ENCODE measurements at places on chromosomes 4 and X. TPM values are rescaled to one million over a fixed set of nuclear protein-coding genes. Genes with fewer than 3 reads are reported as not detected.

SLC9A7 gene
- 72.7 TPM for total RNA-seq

NAA11 gene
- total RNA-seq = not detected

SETD7 gene
- 72.2 TPM for total RNA-seq

HTR2C gene
- total RNA-seq = not detected

TMLHE gene
- total RNA-seq = 18.9 TPM

ADH6 gene
- not detected for total RNA-seq

BEX5 gene
- total RNA-seq = not detected

LRRC66 gene
- 0.40 TPM for total RNA-seq

CT47B1 gene
- not detected for total RNA-seq

MMRN1 gene
- under 0.01 TPM for total RNA-seq

SYTL5 gene
- total RNA-seq = under 0.01 TPM

NCBP2L gene
- total RNA-seq = not detected

COMMD8 gene
- 29.3 TPM for total RNA-seq

DCAF12L2 gene
- not detected for total RNA-seq

MAGEB6 gene
- total RNA-seq = not detected

KLHL15 gene
- total RNA-seq = 7.7 TPM

GAGE12H gene
- total RNA-seq = not detected

HTN3 gene
- not detected for total RNA-seq

XG gene
- 4.5 TPM for total RNA-seq

CT45A1 gene
- total RNA-seq = not detected

LUZP4 gene
- not detected for total RNA-seq

OTC gene
- not detected for total RNA-seq

USP26 gene
- total RNA-seq = not detected

NAP1L5 gene
- 1.4 TPM for total RNA-seq

UGT2B7 gene
- total RNA-seq = not detected

IBSP gene
- total RNA-seq = not detected

CASP6 gene
- 20.0 TPM for total RNA-seq

NPNT gene
- total RNA-seq = 0.50 TPM

VSIG1 gene
- total RNA-seq = 0.83 TPM

NAAA gene
- total RNA-seq = 21.3 TPM

UGT8 gene
- 0.37 TPM for total RNA-seq

MAP9 gene
- total RNA-seq = 20.0 TPM

PNMA5 gene
- total RNA-seq = not detected

CENPC gene
- 13.0 TPM for total RNA-seq

SAGE1 gene
- not detected for total RNA-seq

DSPP gene
- total RNA-seq = not detected

KIAA1210 gene
- total RNA-seq = under 0.01 TPM

SHISA3 gene
- total RNA-seq = not detected

NDNF gene
- total RNA-seq = under 0.01 TPM

SHROOM2 gene
- 2.4 TPM for total RNA-seq

ENPP6 gene
- not detected for total RNA-seq

Measured in mammary epithelial cell (primary cell).